ENCODE measurements at places on chromosomes 11 and 22.

GRCh38 chr11:73749118-73749517 is 11.8 kb downstream of the RAB6A start:
- no peak for DNase-seq

DNA sequence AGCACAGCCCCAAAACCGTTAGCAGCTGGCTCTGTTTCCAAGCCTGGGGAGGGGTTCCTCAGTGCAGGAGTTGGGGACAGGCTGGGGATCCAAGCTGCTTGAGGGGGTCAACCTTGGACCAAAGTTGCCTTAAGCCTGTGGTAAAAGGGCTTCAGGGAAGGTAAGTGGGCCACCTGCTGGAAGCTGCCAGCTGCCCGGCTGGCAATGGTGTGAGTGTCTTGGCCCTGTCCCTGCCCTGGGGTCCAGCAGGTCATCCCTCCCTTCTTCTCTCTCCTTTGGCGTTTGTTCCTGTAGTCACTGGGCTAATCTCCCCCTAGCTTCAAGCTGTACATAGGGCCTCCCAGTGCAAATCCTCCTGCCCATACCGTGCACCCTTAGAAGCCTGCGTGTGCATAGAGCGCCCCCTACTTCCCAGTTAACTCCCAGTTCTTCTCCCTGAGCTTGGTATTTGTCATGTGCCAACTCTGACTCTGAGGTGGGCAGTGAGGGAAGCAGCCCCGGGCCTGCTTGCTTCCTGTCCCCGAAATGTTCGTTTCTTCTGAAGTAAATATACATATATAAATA is 4.4 kb downstream of the TMEM258 start:
- peak; percentile 58 for DNase-seq

- DNase-seq: no peak
These were observed 48.0 kb downstream of the YAP1 start for GRCh38 chr11:102158164-102158735.

DNA sequence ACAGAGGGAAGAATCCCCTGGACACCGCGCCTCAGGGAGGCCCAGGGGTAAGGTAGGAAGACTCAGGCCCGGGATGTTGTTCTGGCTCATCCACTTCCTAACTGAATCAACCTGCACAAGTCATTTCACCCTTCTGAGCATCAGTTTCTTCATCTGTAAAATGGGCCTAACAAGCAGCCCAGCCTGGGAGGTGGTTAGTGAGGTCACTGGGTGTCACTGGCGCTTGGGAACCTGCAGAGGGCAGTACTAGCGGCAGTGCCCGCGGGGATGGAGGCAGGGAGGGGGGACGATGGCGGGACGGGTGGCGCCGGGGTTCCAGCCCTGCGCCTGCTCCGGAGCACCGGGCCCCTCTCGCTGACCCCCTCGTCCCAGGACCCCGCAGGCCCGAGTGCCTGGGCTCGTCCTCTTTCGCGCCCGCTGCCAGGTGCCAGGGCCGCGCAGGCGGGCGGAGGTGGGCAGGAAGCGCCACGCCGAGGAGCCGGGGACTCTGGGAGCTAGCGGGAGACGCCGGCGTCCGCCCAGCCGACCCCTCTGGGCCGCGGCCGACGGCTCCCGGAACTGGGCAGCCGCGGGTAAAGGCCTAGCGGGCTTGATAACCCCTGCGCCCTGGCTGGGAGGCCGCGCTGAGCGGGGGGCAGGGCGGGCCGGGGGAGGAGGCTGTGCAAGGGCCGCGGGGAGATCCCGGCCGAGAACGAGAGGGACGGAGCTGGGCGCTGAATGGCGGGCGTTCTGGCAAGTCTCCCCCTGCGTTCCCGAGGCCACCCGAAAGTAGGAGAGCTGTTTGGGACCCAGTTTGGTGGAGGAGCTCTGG is at the start of gene NLRX1:
TSS of gene NLRX1 (plus strand) at position 255 of the 811 bp plus-strand sequence. CDS start 2,679 bp downstream, outside the sequence.
- peak; percentile 85 for DNase-seq

GRCh38 chr22:19453718-19454117 is 6.2 kb upstream of the C22orf39 start:
- DNase-seq: no peak

GRCh38 chr11:90699791-90700400 is 477.0 kb upstream of the CHORDC1 start:
- DNase-seq: no peak

- no peak for DNase-seq
These were observed 15.2 kb upstream of the GCAT start for GRCh38 chr22:37792494-37792893.

DNA sequence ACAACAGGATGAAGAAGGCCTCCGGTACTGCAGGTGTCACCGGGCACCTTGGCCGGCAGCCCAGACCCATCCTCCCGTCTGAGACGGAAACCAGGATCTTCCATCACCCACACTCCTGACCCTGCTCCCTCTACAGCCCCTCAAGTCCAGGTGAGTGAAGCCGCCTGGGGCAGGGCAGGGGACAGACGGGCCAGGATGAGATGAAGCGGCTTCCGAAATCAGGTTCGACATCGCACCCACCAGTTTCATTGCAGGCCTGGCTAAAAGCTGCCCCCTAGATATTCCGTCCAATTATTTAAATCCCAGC is 639.1 kb downstream of the TBC1D22A start:
- DNase-seq: no peak

DNA sequence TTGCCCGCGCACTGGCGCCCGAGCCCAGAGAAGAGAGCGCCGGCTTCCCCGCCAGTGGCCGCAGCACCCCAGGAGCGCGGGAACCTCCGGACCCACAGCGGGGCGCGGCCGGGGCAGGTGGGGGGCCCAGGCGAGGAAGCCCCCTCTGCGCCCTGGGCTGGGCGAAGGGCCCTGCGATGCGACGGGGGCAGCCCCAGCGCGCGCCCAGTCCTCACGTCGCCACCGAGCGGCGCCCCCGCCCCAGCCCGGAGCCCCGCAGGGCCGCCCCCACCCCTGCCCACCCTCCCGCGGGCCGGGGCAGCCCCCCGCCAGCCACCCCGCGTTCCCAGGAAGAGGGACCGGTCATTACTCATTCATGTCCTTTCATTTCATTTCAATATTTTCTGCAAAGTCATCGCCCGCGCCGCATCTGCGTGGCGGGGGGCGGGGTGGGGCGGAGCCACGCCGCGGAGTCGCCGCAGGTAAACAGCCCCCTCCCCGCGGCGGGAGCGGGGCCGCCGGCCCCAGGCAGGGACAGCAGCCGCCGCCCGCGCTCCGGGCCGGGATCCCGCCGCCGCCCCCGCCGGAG is 673 bp upstream of the PANX2 start:
- peak; percentile 38 for DNase-seq

DNA sequence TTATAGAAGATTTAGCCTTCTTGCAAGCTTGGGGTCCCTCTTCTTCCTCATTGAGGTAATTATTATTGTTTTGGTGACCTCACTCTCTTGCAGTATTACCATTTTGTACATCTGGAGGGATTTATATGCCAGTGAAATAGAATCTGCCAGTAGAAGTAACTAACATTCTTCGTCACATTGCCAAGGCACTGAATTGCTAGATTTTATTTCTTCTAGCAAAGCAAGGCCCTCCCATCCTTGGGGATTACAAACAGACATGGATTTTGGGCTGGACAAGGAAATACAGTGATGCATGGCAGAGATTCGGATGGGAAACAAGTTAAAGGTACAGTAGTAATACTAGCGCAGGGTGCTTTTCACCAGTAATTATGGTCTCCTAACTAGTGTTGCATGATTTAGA is 7.8 kb downstream of the ADAMTS15 start:
- no peak for DNase-seq

- no peak for DNase-seq
These were observed 14.5 kb upstream of the DGKZ start for GRCh38 chr11:46332568-46333393.

GRCh38 chr22:23207729-23208393 is 27.6 kb downstream of the BCR start:
- no peak for DNase-seq

GRCh38 chr11:94964934-94965333 is 8.4 kb downstream of the CWC15 start:
- no peak for DNase-seq

- DNase-seq: no peak
These were observed 121.8 kb upstream of the POU2AF2 start for GRCh38 chr11:111123463-111124398.

GRCh38 chr11:69116671-69117070 is 39.1 kb upstream of the SMIM38 start:
- DNase-seq: no peak

- DNase-seq: peak; percentile 96
These were observed at the start of gene FAM111B for GRCh38 chr11:59106363-59107336. Gene FAM111B (plus strand): TSS chr11:59107237. CDS start chr11:59109626, 2,389 bp downstream.

DNA sequence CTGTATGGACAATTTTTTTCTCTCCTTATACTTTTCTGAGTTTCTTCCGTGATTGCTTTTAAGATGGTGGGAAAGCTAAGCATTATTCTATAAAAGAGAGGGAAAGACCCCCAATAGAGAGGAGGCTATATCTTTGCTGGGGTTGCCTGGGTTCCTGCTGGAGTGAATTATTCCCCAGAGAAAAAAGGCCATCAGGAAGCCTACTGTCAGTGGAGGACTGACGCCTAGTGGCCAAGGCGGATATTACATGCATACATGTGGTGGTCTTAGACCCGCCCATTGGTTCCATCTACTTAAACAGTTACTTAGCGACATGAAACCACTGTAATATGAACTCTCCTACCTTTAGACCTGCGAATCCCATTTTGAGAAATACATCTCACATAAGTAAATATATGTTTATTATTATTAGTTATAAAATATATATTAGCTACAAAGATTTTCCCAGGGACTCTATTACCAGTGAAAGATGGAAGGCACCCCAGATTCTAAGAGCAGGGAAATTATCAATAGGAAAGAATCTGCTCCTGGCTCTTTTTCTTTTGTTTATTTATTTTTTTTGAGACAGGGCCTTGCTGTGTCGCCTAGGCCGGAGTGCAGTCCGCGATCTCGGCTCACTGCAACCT is 15.7 kb upstream of the PGA3 start:
- peak; percentile 73 for DNase-seq

- DNase-seq: no peak
These were observed 2.9 kb downstream of the TST start for GRCh38 chr22:37016134-37016910.

- DNase-seq: no peak
These were observed 9.2 kb downstream of the VSIG10L2 start for GRCh38 chr11:125954945-125955640.

- peak; percentile 36 for DNase-seq
These were observed 46.9 kb upstream of the PICALM start for GRCh38 chr11:86115542-86116385.

DNA sequence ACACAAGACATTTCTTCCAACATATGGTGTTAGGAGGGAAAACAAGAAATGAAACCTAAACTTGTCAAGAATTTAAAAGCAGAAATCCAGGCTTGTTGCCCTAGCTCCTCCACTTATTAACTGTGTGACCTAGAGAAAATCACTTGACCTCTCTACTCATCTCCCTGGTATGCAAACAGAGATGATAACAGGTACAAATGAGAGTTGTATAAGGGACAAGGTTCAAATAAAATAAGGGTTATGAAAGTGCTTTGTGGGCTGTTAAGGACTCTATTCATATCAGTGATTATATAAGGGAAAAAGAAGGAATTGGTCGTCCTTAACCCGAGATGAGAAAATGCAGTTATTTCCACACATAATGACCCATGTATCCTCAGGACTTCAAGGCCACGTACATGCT is 372.7 kb upstream of the TENM4 start:
- no peak for DNase-seq

GRCh38 chr11:85431319-85431718 is 195.8 kb downstream of the DLG2 start:
- no peak for DNase-seq

- DNase-seq: no peak
These were observed 50.0 kb downstream of the SBF2 start for GRCh38 chr11:10243896-10244575.

DNA sequence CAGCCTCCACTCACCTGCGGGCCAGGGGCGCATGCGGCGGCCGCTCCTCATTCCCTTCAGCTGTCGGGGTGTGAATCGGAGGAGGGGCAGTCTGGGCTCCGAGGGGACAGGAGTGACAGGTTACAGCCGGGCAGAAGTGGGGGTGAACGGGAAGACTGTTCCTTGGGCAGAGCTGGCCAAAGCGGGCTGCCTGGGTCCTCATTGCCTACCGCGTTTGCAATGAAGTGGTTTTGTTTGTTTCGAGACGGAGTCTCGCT is 733 bp downstream of the MEI1 start:
- no peak for DNase-seq

DNA sequence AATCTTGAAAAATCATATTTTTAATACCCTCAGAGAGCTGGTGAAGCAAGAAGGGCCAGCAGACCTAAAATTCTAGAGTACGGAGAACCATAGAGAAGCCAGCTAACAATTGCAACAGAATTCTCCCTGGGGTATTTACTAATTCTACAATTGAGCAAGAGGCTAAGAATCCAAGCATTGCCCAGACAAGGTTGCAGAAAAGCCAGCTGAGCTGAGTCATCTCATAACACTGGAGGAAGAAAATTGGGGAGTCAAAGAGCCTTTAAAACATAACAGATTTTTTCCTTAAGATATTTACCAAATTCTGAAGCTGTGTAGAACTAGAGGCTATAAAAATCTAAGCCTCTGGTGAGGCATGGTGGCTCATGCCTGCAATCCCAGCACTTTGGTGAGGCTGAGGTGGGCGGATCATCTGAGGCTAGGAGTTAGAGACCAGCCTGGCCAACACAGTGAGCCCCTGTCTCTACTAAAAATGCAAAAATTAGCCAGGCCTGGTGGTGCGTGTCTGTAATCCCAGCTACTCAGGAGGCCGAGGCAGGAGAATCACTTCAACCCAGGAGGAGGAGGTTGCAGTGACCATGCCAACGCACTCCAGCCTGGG is 13.6 kb upstream of the TMEM216 start:
- peak; percentile 96 for DNase-seq

GRCh38 chr22:49432897-49433443 is 394.7 kb downstream of the BRD1 start:
- DNase-seq: no peak

- no peak for DNase-seq
These were observed 109.0 kb downstream of the EMSY start for GRCh38 chr11:76553554-76554476.

DNA sequence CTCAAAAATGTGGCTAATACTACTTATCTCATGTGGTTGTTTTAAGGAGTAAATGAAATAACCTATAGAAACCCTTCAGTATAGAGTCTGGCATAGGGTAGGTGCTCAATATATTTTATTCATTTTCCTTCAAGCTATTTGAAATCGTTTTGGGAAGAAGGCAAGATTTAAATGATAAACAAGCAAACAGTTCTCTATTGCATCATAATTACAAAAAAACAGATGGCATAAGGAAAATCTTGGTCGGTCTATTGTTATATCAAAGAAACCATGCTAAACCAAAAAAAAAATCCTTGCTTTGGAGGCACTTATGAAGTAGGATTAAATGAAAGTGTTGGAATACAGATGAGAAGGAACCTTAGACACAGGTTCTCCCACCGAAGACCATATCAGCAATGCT is 4.7 kb downstream of the ZNF202 start:
- no peak for DNase-seq

GRCh38 chr11:128926437-128927107 is 16.1 kb downstream of the TP53AIP1 start:
- DNase-seq: no peak
